ENCODE measurements at places on chromosomes 7 and 10.

DNA sequence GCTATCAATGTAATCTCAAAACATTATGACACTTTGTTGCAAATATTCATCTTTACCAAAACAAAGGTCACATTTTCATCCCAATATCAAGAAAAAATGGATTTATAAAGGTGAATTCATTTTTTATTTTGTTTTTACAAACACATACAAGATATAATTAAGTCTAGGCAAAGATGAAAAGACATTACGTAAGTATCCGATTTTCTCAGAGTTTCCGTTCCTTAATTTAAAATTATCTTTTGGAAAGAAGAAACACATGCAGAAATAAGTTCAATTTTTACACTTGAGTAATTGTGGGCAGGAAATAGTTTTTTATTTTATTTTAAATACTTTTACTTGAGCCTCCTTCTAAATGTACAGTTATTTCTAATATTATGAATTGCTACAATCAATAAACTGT, 24.6 kb downstream of the RTKN2 start:
- H3K4me3 ChIP-seq = no peak overlapping the region
- DNase-seq = no peak
- H3K4me1 ChIP-seq = no peaks in the 10 kb centered on the region
- H3K27ac ChIP-seq = no peak overlapping the region
- H3K27me3 ChIP-seq = no peaks in the 10 kb centered on the region
- H3K36me3 ChIP-seq = no peaks in the 10 kb centered on the region

DNA sequence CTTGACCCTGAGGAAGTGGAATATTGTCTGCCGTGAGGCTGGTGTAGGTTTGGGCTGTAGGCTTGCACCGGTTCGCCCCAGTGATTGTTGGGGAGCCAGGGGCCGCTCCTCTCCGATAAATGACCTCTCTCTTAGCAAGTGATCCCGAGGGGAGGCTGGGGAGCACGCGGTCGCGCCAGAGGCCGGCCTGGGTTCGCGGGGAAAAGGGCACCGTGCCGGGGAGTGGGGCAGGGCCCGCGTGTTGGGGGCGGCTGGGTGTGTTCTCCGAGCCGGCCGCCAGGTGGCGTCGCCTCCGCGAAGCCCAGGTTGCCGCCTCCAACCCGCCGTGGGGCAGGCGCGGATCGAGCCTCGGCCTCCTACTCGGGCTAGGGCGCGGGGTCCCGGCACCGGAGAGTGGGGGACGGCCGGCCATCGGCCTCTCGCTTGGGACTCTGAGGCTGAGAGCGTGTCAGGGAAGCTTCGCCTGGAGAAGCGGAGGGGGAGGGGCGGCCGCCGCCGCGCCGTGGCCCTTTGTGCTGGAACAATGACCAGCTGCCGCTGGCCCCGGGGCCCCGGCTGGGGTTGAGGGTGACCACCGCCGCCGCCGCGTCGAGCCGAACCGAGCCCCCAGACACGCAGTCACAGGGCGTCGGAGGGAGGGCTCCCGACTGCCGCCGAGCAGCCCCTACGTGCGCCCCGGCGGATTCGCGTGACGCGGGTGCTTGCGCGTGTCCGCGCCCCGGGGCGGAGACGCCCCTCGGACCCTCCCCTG, 442 bp upstream of the LZTS2 start:
- H3K27me3 ChIP-seq = no peaks in the 10 kb centered on the region
- peaks cover 8% of the 10 kb centered on the region for H3K4me1 ChIP-seq
- DNase-seq = peak; percentile 79
- H3K4me3 ChIP-seq = peak overlapping the region; percentile 91

GRCh38 chr10:72082856-72083789, 5.2 kb downstream of the SPOCK2 start:
- no peak overlapping the region for H3K27ac ChIP-seq
- H3K36me3 ChIP-seq = no peaks in the 10 kb centered on the region
- H3K27me3 ChIP-seq = peaks cover 9% of the 10 kb centered on the region
- H3K4me3 ChIP-seq = no peak overlapping the region

GRCh38 chr7:88072715-88073055, 138.6 kb downstream of the ADAM22 start:
- no peaks in the 10 kb centered on the region for H3K27me3 ChIP-seq
- no peak for DNase-seq
- no peak overlapping the region for H3K4me3 ChIP-seq
- H3K4me1 ChIP-seq = no peaks in the 10 kb centered on the region

DNA sequence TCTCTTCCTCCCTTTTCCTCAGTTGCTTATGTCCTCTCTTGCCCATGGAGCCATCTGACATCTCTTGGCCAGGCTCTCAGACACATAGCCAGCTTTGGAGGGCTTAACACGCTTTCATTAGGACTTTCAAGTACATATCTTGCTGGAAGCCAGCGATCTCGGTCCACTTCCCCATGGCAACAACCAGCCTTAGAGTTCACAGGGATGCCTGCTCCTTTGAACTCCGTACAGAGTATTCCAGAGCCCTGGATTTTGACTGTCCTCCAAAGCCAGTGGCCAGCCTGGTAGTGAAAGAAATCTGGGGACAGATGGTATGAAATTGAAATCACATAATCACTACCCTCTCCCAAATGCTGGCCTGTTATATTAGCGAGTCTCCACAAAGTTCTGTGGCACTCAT, 370.5 kb upstream of the NPVF start:
- no peak overlapping the region for H3K27ac ChIP-seq
- no peak for DNase-seq
- no peaks in the 10 kb centered on the region for H3K36me3 ChIP-seq
- no peak overlapping the region for H3K4me3 ChIP-seq
- H3K4me1 ChIP-seq = peaks cover 7% of the 10 kb centered on the region

GRCh38 chr10:46253076-46254006, 33.5 kb upstream of the ANTXRL start:
- H3K4me3 ChIP-seq = no peak overlapping the region
- DNase-seq = no peak
- no peak overlapping the region for H3K27ac ChIP-seq
- H3K4me1 ChIP-seq = no peaks in the 10 kb centered on the region
- H3K27me3 ChIP-seq = no peaks in the 10 kb centered on the region
- H3K36me3 ChIP-seq = no peaks in the 10 kb centered on the region

GRCh38 chr7:1892011-1892965, 222.2 kb downstream of the ELFN1 start:
- no peak overlapping the region for H3K27ac ChIP-seq
- no peak for DNase-seq
- H3K27me3 ChIP-seq = no peaks in the 10 kb centered on the region
- no peaks in the 10 kb centered on the region for H3K36me3 ChIP-seq
- H3K4me3 ChIP-seq = no peak overlapping the region
- H3K4me1 ChIP-seq = no peaks in the 10 kb centered on the region

DNA sequence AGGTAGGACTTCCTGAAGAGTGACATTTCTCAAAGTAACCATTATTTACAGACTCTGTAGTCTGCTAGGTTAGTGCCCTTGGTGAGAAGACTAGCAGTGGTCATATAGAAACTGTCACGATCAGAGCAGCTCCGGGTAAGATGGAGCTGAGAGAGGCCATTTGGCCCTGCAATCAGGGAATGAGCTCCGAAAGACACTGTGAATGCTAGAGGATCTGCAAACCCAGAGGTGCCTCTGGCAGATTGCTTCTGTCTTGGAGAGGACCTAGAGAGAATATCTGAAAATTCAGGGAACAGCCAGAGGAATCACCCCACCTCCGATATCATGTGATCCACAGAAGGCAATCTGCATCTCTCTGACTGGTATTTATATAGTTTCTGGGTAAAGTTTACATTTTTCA, 246.9 kb upstream of the KMT2E start:
- no peaks in the 10 kb centered on the region for H3K4me1 ChIP-seq
- H3K27me3 ChIP-seq = no peaks in the 10 kb centered on the region
- DNase-seq = no peak
- H3K36me3 ChIP-seq = no peaks in the 10 kb centered on the region

DNA sequence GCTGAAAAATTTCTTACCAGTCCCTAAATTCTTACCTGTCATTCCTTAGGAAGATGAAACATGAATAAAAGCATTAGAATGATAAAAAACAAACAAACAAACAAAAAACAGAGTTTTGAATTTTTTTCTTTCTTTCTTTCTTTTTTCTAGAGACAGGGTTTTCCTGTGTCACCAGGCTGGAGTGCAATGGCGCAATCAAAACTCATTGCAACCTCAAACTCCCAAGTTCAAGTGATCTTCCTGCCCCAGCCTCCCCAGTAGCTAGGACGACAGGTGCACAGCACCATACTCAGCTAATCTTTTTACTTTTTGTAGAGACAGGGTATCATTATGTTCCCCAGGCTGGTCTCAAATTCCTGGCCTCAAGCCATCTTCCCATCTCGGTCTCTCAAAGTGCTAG, 26.5 kb downstream of the NT5C2 start:
- no peak overlapping the region for H3K27ac ChIP-seq
- H3K4me3 ChIP-seq = no peak overlapping the region
- no peak for DNase-seq
- peaks cover 3% of the 10 kb centered on the region for H3K4me1 ChIP-seq
- H3K27me3 ChIP-seq = no peaks in the 10 kb centered on the region

DNA sequence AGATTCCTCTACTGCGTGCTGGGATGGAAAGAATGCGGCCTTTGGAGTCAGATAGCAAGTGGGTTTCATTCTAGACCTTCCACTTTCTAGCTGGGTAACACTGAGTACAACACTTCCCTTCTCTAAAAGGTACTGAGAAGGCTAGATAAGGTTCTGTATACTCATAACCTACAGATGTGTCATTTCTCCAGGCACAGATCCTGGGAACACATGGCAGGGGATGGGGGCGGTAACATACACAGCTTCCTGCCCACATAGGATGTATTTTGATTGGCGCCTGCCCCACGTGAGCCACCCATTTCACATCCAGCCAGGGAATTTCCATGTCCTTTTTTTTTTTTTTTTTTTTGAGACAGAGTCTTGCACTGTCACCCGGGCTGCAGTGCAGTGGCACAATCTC, 31.8 kb downstream of the KLRG2 start:
- H3K27ac ChIP-seq = no peak overlapping the region
- H3K4me3 ChIP-seq = no peak overlapping the region
- H3K36me3 ChIP-seq = no peaks in the 10 kb centered on the region
- no peak for DNase-seq
- H3K4me1 ChIP-seq = no peaks in the 10 kb centered on the region

GRCh38 chr7:298375-298702, 8.4 kb downstream of the FOXL3 start:
- no peaks in the 10 kb centered on the region for H3K27me3 ChIP-seq
- DNase-seq = peak; percentile 41
- no peak overlapping the region for H3K4me3 ChIP-seq
- no peaks in the 10 kb centered on the region for H3K4me1 ChIP-seq

DNA sequence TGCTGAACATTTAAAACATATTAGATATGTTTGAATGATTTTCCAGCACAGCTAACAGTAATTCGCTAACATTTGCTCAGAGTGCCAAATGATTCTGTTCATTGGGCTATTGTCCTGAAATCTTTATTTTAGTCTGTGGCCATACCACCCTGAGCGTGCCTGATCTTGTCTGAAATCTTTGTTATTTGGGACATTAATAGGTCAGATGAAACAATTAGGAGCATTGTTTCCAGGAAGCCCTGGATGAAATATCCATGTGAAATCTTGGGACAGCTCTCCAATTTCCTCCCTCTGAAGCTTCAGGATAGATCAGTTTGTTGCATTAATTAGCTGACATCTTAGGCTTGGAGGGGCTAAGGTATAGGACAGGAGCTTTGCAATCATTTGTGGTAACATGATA, 512.0 kb downstream of the KIF20B start:
- H3K4me1 ChIP-seq = no peaks in the 10 kb centered on the region
- H3K4me3 ChIP-seq = no peak overlapping the region
- no peaks in the 10 kb centered on the region for H3K36me3 ChIP-seq
- no peak for DNase-seq
- H3K27me3 ChIP-seq = no peaks in the 10 kb centered on the region
